Upper lobe of right lung (tissue), 1 donor: ENCODE measurements at places on chromosomes 11 and 22.

DNA sequence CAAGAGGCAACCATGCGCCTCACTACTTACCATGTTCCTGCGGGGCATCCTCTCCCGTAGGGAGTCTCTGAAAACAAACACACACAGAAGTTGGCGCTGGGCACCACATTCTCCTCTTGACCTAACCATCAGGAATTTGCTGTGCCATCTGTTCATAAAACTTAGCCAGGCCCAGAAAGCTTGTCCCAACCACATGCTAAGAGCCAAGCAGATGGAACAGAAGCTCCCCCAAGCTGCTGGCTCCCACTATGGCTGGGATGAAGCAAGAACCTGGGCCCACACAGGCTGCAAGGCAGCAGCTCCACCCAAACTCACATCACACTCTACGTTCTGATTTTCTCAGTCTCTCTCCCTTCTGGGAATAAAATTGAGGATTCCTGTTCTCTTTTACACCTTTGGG is 17.4 kb downstream of the HPS4 start:
- H3K27ac ChIP-seq: no peak overlapping the region
- H3K4me3 ChIP-seq: no peak overlapping the region
- no peaks in the 10 kb centered on the region for H3K4me1 ChIP-seq
- peaks cover 100% of the 10 kb centered on the region for H3K36me3 ChIP-seq
- no peaks in the 10 kb centered on the region for H3K27me3 ChIP-seq
- DNase-seq: no peak

DNA sequence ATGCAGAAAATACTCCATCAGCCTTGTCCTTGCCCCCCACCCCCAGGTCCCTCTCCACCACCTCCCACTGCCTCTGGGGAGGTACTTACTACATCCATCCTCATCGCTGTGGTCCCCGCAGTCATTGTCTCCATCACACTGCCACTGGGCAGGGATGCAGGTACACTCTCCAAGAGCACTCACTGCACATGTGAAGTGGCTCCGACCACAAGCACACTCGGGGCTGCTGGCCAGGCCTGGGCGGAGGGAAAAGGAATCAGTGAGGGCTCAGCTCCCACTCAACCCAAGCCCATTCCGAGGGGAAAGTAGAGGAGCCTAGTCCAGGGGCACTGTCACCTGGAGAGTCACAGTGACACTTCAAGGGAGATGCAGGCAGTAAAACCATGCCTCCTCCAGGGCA is 15.7 kb downstream of the LRP4 start:
- no peaks in the 10 kb centered on the region for H3K4me1 ChIP-seq
- H3K27me3 ChIP-seq: no peaks in the 10 kb centered on the region
- H3K4me3 ChIP-seq: no peak overlapping the region
- no peak overlapping the region for H3K27ac ChIP-seq
- no peaks in the 10 kb centered on the region for H3K36me3 ChIP-seq
- no peak for DNase-seq

GRCh38 chr11:85869781-85870180 is 14.6 kb downstream of the CCDC83 start:
- H3K4me1 ChIP-seq: no peaks in the 10 kb centered on the region
- H3K4me3 ChIP-seq: no peak overlapping the region
- no peaks in the 10 kb centered on the region for H3K27me3 ChIP-seq
- no peak for DNase-seq
- no peak overlapping the region for H3K27ac ChIP-seq
- no peaks in the 10 kb centered on the region for H3K36me3 ChIP-seq

DNA sequence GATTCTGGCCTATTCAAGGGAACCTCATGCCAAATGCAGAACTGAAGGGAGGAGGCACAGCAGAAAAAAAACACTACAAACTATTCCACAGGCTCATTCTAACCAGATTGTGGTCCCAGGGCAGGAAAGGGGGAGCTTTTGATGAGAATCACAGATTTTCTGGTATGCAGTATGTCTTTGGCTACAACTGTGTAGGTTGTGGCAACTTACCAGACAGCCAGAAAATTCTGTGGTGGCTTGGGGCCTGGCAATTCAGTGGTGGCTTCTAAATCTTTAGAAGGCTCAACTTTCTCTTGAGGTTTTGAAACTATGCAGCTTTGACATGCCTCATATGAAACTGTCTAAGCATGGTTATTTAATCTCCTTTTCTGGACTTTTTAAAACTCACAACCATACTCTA is 850.8 kb upstream of the CCDC90B start:
- no peak overlapping the region for H3K4me3 ChIP-seq
- H3K27ac ChIP-seq: no peak overlapping the region
- H3K36me3 ChIP-seq: no peaks in the 10 kb centered on the region
- H3K4me1 ChIP-seq: no peaks in the 10 kb centered on the region
- H3K27me3 ChIP-seq: no peaks in the 10 kb centered on the region
